Iris pigment epithelial cell (primary cell): ENCODE measurements at places on chromosomes 5 and 9.

DNA sequence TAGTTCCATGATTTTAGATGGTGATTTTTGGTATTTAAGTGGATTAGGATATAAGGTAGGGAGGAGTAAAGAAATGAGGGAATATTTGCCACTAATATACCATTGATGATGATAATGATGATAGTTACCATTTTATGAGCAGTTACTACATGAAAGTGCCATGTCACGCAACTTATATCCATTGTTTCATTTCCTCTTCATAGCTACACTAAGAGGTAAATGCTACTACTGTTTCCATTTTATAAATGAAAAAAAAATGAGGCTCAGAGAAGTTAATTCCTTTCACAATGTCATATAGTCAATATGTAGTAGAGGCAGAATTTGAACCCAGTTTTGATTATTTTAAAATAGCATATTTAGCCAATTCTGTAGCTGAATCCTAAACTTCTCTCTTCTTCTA, 112.2 kb upstream of the ADRA1B start:
- DNase-seq = no peak

- no peak for DNase-seq
Observed at GRCh38 chr5:152527358-152528052, 122.4 kb upstream of the NMUR2 start.

DNA sequence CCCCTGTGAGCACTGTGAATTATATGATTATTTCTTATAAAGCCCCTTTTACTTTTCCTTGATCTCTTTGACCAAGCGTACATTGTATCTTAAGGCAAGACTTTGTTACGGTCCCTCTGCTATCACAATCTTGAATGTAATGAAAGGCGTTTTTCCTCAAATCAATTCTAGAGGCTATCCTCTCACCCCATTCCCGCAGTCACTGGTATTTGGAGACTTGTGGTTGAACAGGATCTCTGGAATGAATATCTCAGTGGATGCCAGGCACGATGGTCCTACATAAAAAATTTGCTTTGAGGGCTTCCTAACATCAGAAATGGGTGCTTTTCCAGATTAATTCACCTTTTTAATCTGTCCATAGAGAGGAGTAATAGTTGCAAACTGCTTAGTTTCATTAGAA, 151.4 kb upstream of the PAPPA start:
- no peak for DNase-seq

GRCh38 chr5:171978519-171978918, 27.9 kb downstream of the FBXW11 start:
- no peak for DNase-seq

GRCh38 chr5:76576450-76576849, 46.8 kb downstream of the F2RL2 start:
- no peak for DNase-seq

DNA sequence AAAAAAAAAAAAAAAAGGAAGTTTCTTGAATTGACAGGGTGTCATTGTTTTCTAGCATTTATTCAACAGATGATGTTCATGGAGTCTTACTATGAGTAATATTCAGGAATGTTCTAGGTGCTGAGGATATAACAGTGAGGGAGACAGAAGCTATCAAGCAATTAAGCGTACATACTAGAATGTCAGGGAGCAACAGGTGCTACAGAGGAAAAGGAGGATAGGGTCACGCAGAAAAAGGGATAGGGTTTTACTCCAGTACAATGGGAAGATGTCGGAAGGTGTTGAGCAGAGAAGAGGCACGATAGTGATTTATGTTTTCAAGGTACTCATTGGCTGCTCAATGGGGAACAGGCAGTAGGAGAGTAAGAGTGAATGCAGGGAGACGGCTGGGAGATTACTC, 6.6 kb upstream of the RASGRF2 start:
- DNase-seq = no peak

DNA sequence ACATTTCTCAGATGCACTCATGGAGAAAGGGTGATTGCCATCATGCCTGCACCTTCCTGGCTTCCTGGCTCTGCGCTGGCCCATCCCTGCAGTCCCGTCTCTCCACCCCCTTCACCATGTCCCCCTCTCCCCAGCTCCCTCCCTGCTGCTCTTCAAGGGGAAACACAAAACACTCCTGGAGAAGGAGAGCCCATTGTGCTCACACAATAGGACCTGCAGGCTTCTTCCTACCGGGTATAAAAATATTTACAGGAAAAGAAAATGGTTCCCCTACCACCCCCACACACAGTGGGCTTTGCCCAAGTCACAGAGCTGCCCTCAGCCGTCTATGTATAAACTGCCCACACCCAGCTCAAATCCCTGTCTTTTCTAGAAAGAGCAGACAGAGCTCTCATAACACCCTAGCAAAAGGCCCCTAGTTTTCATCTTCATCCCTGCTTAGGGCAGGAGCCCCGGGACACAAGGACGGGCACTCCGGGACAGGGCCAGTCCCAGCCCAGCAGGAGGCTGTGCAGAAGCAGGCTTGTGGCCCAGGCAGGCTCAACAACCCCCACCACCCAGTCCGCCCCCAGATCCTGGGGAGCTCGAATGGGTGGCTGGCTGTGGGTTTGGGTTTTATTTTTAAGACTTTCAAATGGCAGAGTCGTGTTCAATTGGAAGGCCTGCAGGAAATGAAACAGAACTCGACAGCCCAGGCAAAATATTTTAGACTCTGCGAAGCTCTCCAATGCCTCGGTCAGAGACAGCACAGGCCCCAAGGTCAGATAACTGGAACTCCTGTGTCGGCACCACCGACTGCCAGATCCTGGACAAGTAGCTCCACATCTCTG, 77.3 kb downstream of the LRSAM1 start:
- no peak for DNase-seq

- peak; percentile 85 for DNase-seq
Observed at GRCh38 chr5:53069626-53070025, 39.9 kb downstream of the MOCS2 start.

- DNase-seq = no peak
Observed at GRCh38 chr5:84290673-84291072, 94.0 kb downstream of the EDIL3 start.

DNA sequence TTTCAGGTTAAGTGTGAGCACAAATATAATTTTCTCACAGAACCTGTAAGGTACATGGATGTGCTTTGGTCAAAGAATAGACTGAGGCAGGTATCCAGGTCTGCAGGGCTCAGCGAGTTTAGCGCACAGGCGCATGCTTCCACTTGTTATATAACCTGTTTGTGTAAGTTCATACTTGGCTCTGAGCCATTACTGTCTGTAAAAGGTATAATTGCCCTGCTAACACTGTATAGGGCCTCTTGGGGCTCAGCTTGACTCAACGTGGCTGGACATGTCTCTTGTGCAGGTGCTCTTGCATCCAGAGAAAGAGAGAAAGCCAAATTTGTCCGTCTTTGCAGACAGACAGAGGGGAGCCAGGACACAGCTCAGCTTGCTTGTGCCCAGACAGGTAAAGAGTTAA, 759.6 kb downstream of the MTRR start:
- DNase-seq = no peak

- peak; percentile 95 for DNase-seq
Observed at GRCh38 chr5:172904643-172905345, 54.4 kb upstream of the RPL26L1 start.

DNA sequence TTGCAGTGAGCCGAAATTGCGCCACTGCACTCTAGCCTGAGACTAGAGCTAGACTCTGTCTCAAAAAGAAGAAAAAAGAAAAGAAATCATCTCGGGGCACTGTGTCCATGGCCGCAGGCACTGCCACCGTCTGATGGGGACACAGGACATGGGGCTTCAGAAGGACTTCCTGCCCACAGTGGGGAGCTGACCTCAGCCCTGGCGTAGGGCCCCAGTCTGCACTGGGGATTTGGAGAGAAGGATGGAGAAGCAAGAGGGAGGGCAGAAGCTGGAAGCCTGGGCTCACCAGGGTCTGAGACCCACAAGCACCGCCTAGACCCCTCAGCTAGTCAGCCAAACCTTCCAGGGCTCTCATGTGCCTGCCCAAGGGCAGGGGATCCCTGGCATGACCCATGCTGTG, 4.1 kb upstream of the SARDH start:
- DNase-seq = no peak

DNA sequence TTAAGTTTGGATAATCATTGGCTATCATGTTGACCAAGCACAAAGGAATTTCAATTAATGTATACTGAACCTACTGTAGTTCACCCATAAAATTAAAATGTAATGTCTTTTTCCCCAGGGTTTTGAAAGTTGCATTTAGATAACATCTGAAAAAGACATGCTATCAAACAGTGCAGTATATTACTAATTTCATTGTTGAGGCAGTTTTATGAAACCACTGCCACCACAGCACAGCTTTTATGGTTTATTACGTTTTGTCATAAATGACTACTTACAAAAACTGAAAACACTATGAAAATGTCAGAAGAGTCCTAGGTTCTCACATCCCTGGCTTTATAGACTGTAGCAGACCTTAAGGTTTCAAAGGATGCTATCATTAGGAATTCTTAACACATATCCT, 32.0 kb upstream of the HAPLN1 start:
- no peak for DNase-seq

DNA sequence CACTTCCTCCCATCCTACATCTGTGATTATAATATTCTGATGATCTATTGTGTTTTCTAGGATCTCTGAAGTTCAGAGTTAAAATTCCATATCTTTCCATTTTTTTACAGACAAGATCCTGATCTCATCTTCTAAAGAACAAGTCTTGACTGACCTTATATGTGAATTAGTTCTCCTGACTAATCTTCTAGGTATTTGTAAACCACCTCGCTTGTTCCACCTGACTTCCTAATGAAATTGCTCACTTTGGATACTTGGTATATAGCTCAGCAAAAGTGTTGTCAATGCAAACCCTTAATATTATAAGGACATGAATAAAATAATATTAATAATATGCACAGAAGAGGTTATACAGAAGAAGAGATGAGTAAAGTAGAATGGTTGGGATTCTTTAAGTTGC, 68.2 kb upstream of the NR4A3 start:
- peak; percentile 29 for DNase-seq

DNA sequence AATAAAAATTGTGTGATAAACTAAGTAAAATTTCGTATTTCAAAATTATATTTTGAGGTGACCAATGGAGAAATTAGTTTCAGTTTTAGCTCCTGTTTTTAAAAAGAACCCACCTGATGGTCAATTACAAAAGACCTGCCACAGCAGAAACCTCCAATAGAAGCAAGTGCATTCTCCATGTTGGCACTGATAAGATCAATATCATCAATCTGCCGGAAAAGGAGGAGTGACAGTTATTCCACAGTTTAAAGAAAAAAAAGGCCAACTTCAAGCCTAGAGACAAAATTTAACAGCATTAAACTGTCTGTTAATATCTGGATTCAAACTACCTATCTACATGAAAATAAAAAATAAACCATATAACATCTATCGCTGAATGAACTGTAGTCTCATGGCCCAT, 67.7 kb downstream of the SPTLC1 start:
- no peak for DNase-seq

GRCh38 chr5:143345671-143346440, 57.6 kb downstream of the NR3C1 start:
- no peak for DNase-seq

- DNase-seq = no peak
Observed at GRCh38 chr5:148333262-148333849, 2.0 kb upstream of the SPINK9 start.

DNA sequence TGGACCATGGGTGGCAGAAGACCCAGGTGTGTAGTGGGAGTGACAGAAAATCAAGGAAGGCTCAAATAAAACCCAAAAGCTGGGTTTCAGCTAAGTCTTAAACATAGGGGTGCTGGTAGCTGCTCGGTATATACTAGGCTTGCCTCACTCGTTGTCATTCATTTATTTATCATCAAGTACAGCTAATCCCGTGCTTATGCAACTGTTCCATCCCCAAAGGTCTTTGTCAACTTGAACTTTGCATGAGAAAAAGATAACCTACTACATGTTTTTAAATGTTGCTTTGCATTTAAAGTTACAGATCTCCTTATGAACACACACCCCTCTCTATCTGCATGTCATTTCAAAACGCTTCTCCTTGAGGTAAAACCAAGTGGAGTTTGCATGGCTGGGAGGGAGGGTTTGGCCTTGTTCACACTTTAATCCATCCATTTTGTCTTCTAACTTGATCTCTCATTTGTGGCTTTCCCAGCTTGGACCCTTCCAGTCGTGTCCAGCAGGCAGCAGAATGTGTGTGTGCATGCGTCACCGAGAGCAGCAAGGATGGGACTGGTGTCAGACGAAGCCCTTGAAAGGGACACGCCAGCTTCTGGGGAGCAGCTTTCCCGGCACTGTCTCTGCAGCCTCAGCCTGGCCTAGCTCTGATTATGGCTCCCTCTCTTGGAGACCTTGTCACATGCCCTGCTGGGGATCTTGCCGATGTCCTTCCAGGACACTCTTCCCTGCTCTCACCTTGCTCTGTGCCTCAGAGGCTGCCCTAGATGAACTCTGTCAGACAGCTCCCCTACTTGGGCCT, 133.5 kb downstream of the GADD45G start:
- DNase-seq = peak; percentile 26

DNA sequence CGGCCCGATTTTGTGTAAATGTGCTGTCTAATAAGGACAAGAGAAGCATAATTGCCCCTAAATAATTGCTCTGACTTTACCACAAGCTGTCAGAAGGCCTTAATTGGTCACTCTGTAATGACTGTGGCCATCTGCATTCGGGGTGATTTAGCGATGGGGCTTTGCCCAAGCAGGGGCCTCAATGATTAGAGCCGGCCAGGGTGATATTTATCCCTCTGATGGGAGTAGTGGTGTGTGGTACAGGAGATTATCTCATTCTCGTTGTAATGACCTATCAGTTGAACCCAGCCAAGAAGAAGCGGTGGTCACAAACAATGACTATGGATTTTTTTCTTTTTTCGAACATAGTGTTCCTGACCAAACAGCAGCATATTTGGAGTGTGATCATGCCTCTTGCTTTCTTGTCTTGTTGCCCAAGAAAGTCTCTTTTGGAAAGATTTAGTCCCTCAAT, 72.0 kb upstream of the SAP30L start:
- no peak for DNase-seq

- DNase-seq = peak; percentile 15
Observed at GRCh38 chr9:109203761-109204360, 36.8 kb upstream of the FRRS1L start.

DNA sequence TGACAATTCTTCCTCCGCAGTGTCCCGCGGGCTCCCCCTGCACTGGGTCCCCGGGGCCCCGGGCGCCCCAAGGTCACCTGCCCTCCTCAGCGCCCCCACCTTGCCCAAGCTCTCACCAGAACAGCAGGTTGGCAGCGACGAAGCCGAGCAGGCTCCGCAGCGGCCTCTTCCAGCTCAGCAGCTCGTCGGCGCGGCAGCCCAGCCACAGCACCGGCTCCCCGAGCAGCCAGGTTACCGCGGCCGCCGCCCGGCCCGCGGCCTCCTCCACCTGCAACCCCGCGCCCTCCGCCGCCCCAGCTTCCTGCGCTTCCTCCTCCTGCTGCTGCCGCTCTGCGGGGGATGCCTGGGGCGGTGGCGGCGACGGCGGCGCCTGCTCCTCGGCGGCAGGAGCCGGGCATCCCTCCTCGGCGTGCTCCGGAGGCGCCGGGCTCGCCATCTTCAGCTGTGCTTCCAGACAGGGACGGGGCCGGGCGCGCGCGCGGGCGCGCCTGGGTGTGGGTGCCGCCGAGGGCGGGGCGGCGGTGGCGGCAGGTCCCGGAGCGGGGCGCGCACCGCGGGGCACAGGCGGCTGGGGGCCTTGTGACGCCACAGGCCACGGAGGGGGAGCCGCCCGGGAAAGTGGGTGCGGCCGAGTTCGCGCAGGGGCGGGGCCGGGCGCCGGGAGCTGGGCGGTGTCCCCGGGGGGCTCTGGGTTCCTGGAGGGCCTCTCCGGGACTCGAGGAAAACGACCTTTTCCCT, at the start of gene RETREG1:
Gene RETREG1, minus strand, starts transcription at position 462 of the 738 bp plus-strand sequence. Its CDS starts 26 bp downstream, at position 436.
- DNase-seq = peak; percentile 18

- no peak for DNase-seq
Observed at GRCh38 chr5:170635706-170636105, 131.9 kb downstream of the KCNIP1 start.

- DNase-seq = peak; percentile 23
Observed at GRCh38 chr9:133237035-133237731, 28.1 kb upstream of the OBP2B start.
